ENCODE measurements at places on chromosomes 13 and 19. TPM values are rescaled to one million over a fixed set of nuclear protein-coding genes. Genes with fewer than 3 reads are reported as not detected.

Gene CALR3
- total RNA-seq: not detected

Gene GRWD1
- total RNA-seq: 52.1 TPM

Gene PPAN
- total RNA-seq: 84.5 TPM

Gene NLRP5
- total RNA-seq: not detected

Gene ARHGAP45
- total RNA-seq: 1.7 TPM

Gene ZNF579
- 29.1 TPM for total RNA-seq

Gene ZNF66
- 16.4 TPM for total RNA-seq

Gene B3GNT3
- not detected for total RNA-seq

Gene ADM5
- 11.8 TPM for total RNA-seq

Gene CADM4
- total RNA-seq: 78.5 TPM

Gene ZNF320
- total RNA-seq: 26.9 TPM

Gene TEX29
- total RNA-seq: 0.50 TPM

Gene MYH14
- total RNA-seq: 4.0 TPM

Gene ZAR1L
- not detected for total RNA-seq

Gene MIA
- total RNA-seq: 9.9 TPM

Gene CASP14
- not detected for total RNA-seq

Gene ZNF763
- 4.5 TPM for total RNA-seq

Gene GADD45B
- total RNA-seq: 4.1 TPM

Gene ZNF460
- total RNA-seq: 59.1 TPM

Gene SMIM17
- 0.89 TPM for total RNA-seq

Gene SIGLEC12
- not detected for total RNA-seq

Gene SNAPC2
- 19.5 TPM for total RNA-seq

Gene C19orf81
- total RNA-seq: 7.9 TPM

Gene ACP7
- not detected for total RNA-seq

Gene FGF14
- total RNA-seq: 0.75 TPM

Gene RBM42
- 96.8 TPM for total RNA-seq

Gene TRIM28
- total RNA-seq: 1,000 TPM

Gene CEACAM4
- not detected for total RNA-seq

Gene OR10H1
- total RNA-seq: not detected

Gene LMTK3
- 3.3 TPM for total RNA-seq

Gene ZNF415
- 13.6 TPM for total RNA-seq

Gene ZNF524
- total RNA-seq: 6.1 TPM

Gene TJP3
- not detected for total RNA-seq

Gene WDR18
- total RNA-seq: 65.2 TPM

Measured in neural crest cell (in vitro differentiated cells).